ENCODE measurements at places on chromosomes 5 and 9.

GRCh38 chr9:36788534-36788933, 215.8 kb downstream of the MELK start:
- no peak for DNase-seq

GRCh38 chr9:6079386-6079785, 64.0 kb upstream of the RANBP6 start:
- no peak for DNase-seq

DNA sequence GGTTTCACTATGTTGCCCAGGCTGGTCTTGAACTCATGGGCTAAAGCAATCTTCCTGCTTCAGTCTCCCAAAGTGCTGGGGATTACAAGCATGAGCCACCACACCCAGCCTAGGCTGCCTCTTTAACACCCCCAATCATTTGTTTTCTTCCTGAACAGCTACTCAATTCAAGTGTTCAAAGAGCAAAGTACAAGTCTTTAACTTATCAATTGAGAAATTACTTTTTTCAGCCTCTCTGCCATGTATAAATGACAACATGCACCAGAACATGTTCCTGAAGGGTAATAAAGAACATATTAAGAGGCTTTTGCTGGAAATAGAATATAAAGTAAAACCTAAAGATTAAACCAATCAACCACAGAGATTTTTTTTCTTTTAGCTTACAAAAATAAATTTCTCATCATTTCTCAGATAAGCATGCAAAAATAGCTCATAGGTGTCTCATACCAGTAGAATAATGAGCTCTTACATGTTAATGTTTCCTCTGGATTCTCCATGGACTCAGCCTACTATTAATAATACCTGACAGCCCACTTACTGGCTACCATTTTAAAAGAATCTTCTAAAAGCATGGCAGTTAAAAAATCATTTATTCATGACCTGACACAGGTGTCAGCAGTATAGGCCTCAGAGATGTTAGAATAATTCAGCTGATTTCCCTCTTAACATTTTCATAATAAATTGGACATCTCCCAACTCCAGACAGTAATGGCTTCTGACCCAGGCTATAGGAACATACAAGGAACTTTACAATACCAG, 60.0 kb downstream of the MCTP1 start:
- no peak for DNase-seq

DNA sequence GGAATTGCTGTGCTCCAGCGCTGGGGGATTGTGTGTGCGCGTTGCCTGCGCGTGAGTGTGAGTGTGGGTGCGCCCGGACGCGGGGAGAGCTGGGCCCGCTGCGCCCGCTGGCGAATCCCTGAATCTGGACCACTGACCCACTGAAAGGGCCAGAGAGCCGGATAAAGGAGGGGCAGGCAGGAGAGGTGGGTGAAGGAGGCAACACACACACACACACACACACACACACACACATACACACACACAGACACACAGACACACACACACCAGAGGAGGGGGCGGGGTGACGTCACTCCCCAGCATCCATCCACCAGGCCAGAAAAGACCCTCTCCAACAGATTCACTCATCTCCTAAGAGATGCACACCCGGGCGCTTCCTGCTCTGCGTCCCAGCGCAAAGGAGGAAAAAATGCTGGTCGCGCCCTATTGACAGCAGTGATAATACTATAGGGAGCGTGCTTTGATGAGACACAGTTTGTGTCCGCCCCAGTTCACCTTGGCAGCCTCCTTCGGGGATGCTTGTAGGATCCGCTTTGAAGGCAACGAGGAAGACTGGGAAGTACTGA, 1059.1 kb upstream of the DMAC1 start:
- DNase-seq, result no peak

DNA sequence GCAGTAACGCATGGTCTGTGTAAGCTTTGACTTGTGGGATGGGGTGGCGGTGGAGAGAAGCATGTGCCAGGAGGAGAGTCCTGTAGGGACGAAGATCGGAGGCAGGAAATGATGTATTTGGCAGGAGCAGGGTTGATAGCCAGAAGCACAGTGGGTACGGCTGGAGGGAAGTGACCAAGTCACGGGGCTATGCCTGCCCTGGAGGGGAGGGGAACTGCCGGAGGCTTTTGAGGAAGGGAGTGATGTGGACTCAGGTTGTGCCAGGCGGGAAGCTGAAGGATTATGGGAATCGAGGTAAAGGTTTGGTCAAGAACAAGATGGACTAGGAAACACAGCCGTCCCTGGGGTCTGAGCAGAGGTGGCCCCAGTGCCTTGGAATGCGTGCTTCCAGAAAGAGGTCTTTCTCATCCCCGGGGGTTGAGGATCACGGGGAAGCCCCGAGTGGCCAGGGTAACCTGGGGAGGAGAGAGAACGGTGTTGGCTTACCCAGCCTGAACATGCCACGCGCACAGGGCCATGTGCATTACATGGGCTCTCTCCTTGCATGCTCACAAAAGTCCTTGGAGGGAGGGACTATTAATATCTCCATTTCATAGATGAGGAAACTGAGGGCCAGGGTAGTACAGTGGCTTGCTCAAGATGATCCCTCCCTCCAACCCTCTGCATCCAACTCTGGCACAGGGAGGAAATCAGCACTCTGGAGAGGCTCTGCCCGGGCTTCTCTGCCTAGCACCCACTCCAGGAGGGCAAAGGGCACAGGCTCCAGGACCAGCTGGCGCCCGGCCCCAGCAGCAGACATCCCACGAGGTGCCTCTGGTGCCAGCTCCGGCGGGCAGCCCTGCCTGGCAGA, 253.8 kb downstream of the PBX3 start:
- DNase-seq, result no peak

- no peak for DNase-seq
Measured at GRCh38 chr5:32453916-32454315, 9.4 kb upstream of the ZFR start.

Data from stimulated activated CD4-positive, alpha-beta T cell treated with anti-CD3 and anti-CD28 coated beads, Interleukin-1b, Interleukin-23, amount 100 ng/mL, for 1 hour (primary cell).